NCI-H2171 (cell line): ENCODE measurements at places on chromosomes 6 and 20.
A peak's percentile ranks its signal among the peaks of the same experiment; 100 is the strongest.

DNA sequence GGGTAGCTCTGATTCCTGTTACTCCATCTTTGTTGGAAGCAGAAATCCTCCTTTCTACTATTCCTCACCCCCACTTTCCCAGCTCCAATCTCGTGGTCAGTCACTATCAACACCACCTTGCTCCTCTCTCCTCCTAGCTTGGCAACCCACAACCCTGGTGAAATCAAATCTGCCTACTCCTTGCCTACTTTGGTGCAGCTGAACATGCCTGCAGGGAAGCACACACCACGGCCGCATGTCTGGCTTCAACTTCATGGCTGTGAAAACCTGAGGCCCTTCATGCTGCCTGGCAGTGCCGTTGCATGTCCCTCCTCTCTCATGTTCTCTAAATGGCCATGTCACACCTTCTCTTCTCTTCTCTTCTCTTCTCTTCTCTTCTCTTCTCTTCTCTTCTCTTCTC is 112.4 kb upstream of the FOXA2 start:
- no peak for DNase-seq

DNA sequence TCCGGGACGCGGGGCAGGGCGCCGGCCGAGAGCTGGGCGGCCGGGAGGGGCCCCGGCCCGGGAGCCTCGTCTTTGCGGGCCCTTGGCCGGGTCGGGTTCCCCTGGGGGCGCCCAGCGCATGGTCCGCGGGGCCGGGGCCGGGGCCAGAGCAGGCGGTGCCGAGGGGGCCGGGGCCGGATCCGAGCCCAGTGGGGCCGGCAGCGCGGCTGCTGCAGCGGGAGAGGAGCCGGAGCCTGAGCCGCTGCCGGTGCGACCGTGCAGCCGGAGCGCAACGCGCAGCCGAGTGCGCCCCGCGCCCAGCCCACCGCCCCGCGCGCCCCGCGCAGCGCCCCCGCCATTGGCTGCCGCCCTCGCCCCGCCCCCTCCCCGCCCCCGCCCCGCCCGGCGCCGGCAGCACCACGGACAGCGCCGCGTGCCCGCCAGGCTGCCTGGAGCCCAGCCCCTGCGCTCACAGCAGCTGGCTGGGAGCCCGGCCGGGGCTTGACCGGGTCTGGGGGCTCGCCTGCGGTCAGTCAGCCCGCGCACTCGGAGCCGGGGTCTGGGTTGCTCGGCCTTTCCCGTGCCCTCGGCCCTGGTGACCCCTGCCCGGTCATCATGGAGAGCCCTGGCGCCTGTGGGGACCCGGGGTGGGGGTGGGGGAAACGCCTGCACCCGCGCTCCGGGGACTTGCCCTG is at the start of gene HRH3:
TSS of gene HRH3 (minus strand) at position 287 of the 674 bp plus-strand sequence. CDS start 308 bp downstream, outside the sequence.
- peak; percentile 63 for DNase-seq

- no peak for DNase-seq
Measured at GRCh38 chr20:24580855-24581254, 111.4 kb downstream of the SYNDIG1 start.

GRCh38 chr20:11431621-11432020 is 486.1 kb upstream of the BTBD3 start:
- no peak for DNase-seq

DNA sequence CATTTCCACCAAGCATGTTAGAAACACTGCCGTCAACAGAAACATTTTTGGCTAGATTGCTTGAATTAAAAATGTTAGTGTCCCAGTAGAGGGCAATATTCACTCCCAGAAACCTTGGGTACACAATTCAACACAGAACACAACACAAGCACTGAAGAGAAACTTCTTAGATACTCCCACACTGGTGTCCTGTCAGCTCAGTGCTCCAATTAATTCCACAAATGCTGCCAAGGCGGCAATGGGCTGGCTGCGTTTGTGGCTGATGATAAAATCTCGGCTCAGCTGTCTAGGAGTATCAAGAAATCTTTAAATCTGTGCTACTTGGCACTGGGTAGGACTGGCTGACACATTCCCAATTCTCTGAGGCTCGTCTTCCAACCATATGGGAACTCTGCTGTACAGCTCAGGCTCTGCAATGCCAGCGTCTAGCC is 39.3 kb downstream of the BEND3 start:
- DNase-seq, result no peak

DNA sequence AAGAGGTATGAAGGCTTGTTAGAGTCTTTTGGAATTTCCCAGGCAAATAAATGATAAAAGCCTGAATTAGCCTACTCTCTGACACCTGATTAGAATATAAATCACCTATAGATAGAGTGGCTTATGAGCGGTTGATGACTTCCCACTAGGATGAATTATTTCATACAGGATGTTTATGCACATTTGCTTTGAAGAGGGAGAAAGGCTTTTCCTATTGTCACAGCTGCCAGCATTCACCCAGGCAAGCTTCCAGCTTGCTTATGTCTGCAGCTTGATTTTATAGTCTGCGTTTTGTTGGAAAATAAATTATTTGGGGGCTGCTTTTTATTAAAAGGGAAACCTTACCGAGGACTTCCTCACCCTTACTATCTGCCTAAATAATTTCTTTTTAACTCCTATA is 51.3 kb upstream of the EIF2S2 start:
- DNase-seq, result no peak

DNA sequence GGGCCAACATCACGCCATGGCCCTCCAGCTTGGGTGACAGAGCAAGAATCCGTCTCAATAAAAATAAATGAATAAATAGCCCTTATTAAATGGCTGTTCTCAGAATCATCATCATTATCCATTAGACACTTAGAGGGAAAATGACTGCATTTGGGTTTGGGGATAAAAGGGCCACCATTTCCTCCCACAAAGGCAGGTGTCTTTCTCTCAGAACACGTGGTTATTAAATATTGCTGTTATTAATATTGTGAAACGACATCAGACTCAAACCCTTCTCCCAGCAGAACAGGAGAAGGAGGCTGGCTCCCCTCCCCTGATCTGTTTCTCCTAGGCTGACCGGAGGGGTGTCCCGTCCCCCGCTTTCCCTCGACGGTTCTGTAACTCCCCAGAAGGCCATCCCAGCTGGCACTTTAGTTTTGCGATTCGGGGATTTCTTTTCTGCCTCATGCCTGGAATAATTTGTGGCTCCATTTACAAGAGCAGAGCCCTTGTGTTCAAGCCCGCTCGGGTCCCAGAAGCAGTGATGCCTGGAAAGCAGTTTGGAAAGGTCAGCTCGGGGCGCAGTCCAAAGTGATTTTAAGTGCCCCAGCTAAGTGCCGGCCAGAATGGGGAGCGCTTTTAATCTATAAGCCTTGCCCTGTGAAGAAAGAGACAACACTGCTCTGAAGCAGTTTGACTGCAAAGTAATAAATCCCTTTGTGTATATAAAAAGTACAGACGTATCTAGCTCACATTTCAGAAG is 41.9 kb downstream of the EYA2 start:
- no peak for DNase-seq

GRCh38 chr20:45283551-45284057 is 23.0 kb upstream of the RBPJL start:
- no peak for DNase-seq

GRCh38 chr20:33211817-33212424 is 5.2 kb upstream of the BPIFA3 start:
- DNase-seq, result peak; percentile 49
